ENCODE measurements at places on chromosomes 1 and 21.
A peak's percentile ranks its signal among the peaks of the same experiment; 100 is the strongest.

- no peak for DNase-seq
Observed at GRCh38 chr1:116503546-116504307, 67.1 kb downstream of the CD58 start.

DNA sequence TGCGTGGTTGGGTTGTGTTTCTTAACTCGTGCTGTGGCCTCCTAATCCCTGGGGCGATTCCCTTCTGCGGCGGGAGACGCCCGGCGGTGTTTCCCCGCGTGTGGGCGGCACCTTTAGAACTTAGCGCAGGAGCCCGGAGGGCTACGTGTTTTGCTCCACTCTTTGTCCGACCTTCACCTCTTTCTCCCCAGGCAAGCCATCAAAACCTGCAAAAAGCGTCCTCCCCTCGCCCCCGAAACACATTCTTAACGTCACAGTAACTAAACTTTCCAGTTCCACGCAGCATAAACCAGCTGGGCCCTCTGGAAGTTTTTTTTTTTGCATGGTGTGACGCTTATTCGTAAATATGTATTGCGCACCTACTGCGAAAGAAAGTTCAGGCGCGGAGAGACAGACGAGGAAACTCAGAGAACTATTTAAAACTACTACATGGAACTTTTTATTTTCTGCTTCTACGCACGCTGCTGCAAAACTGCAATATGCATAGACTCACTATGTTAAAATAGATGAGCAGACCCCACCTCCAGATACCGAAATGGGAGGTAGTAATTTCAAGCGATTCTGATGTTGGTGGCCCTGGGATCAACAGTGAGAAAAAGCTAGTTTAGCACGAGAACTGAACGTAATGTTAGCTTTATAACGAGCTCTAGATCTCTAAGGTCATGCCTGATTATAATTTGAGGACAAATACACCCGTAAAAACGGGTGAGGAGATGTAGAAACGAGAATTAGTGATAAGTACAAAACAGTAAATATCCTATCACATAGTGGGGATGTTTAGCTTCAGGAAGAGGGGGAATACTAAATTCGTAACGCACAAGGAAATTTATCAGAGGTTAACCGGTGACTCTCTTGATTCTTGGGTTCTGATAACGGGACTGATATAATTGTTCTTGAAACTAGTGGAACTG is 920 bp downstream of the MTR start:
- peak; percentile 37 for DNase-seq

- DNase-seq, result no peak
Observed at GRCh38 chr21:45126983-45127382, 52.6 kb downstream of the ADARB1 start.

DNA sequence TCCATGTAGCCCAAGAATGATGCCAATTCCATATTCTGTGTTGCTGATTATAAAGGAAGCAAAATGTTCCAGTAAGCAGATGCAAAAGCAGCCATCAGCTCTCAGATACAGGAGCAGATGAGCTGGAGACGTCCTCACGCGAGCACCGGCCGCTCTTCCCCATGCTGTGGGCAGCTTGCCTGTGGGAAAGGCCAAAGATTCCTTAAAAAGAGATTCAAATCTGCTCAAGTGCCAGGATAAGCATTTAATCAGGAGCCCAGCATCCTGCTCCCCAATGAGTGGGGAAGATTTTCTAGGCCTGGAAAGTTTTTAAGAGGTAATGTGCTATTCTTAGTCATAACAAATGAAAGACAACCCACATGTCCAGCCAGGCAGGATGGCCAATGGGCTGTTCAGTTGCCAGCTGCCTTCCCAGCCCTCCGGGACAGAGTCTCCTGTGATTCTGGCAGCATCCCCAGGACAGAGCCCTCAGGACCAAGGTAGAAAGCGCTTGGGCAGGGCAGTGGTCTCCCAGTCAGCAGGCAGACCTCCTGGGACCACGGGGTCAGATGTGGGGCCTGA is 108.2 kb upstream of the TMPRSS2 start:
- peak; percentile 92 for DNase-seq

- no peak for DNase-seq
Observed at GRCh38 chr1:230807561-230808280, 60.5 kb downstream of the CAPN9 start.

DNA sequence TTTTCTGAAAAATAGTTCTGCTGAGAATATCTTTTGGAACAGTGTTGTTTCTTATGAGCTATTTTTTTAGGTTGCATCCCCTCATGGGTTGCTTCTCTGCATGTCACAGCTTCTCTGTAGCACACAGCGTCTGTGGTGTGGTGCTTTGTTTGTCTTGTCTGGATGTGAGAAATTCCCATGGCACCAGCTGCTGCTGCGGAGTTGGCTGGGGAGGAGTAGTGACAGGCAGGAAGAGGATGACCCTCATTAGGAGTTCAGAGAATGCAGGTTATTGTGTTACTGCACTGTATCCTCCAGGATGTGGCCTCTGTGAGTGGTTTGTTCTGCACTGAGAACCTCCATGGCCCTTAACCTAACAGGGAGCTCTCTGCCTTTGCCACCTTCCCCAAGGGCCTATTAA is 64.8 kb downstream of the TSEN15 start:
- no peak for DNase-seq

DNA sequence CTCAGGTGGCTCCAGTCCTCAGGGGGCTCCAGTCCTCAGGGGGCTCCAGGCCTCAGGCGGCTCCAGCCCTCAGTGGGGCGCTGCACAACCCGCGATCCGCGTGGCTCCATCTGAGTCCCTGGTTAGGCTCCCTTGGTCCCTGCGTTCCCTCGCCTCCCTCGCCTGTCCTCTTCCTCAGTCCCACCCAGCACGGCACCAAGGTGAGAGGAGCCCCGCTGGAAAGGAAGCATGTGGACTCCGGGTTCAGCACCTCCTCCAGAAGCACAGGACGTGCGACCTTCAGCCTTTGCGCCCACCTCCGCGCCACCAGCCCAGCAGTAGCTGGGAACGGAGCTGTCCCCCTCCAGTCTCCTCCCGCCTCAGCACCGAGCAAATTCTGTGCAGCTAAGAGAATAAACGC is 8.1 kb upstream of the OR2M5 start:
- no peak for DNase-seq

DNA sequence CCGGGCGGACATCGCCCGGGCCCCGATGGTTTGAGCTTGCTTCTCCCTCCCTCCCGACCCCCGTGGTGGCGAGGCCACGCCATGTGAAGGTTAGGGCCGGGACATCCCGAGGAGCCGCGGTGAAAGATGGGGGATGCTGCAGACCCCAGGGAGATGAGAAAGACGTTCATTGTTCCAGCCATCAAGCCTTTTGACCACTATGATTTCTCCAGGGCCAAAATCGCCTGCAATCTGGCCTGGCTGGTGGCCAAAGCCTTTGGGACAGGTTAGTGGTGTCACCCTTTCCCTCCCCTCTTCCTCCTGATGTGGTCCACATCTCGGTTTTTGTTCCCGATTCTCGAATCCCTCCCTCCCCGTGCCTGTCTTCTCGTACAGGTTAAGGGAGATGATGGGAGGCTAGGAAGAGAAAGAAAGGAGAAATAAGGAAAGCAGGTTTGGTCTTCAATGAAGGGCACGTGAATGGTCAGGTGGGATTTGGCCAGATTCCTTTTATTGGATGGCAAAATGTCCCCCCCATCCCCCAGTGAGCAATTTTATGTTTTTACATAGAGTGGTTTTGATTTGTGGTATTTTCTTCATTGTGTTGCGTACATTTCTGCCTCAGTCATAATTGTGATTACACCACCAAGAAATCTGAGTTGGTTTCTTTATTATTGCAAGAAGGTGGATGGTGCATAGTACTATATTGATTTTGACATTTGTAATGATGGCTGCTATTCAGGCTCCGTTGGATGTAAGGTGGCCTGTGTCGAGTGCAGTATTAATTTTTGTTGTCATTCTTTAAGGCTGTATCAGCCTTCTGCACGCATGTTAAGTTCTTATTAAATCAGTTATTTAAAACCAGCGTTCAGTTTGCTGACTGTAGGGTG is 1.2 kb downstream of the CAMSAP2 start:
- peak; percentile 13 for DNase-seq

- DNase-seq, result no peak
Observed at GRCh38 chr1:155177192-155177917, 3.7 kb downstream of the TRIM46 start.

DNA sequence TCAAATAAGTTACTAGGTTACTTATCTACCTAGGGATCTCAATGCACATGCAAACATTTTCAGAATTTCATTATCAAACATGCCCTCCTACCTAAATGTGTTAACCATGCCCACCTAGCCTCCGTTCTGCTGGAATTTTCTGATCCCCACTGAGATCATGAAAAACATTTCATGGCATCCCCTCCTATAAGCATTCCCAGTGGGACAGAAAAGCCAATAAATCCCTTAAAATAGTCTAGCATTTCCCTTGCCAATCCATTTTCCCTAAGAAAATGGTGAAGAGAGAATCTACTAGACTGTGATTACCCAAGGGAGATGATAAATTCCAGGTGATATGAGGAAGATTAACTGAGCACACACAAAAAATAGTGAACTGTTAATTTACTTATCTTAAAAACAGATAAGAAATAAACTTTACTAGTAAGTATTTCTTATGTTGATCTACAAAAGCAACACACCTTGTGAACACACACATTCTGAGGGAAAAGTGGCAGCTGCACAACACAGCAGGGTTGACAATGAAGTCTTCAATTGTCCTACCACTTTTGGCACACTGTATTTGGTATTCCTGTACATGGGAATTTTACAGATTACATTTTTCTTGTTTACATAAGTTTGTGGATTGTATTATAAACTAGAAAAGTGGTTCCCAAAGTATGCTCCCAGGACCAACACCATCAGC is 49.6 kb downstream of the ARID4B start:
- no peak for DNase-seq

GRCh38 chr1:230698130-230698529 is 15.8 kb downstream of the AGT start:
- DNase-seq, result no peak

Data from fibroblast of upper back skin (primary cell).